ENCODE measurements at places on chromosomes 3 and 15.
A peak's percentile ranks its signal among the peaks of the same experiment; 100 is the strongest.

DNA sequence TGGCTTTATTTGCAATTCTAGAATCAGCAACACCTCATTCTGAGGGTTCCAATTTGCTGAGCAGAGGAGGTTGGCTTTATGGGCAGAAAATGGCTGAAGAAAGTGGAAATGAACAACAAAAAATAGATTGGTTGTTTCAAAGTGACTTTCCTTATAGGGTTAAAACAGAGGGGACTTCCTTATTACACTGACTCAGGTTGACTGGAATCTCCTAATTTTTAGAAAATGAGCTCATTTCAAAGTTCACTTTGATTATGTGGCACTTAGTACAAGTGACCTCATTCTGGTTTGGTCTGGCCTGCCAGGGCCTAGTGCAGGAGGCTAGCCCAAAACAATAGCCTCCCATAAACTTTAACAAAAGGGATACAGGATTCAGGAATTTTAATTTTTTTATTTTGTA is 41.4 kb downstream of the NFKBIZ start:
- DNase-seq = no peak

GRCh38 chr15:50883903-50884302 is 24.6 kb upstream of the AP4E1 start:
- peak; percentile 15 for DNase-seq

- no peak for DNase-seq
Measured at GRCh38 chr15:45268135-45268534, 16.1 kb downstream of the SLC28A2 start.

GRCh38 chr3:13185737-13186434 is 112.7 kb upstream of the IQSEC1 start:
- no peak for DNase-seq

DNA sequence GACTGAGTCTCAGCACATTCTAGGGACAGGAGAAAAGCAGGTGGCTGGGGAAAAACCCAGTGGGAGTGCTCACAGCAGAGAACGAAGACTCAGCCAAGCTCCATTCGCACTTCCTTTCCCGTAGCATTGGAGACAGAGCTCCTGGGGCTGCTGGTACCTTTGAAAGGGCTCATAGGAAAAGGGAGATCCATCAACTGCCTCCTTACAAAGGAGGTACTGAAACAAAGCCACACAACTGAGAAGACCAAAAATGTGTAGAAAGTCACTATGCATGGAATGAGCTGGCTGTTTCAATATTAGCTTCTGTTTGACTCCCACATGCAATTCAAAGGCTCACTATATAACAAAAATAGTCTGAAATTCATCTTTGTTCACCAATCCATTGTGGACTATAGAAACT is 16.9 kb downstream of the STIMATE start:
- DNase-seq = no peak

DNA sequence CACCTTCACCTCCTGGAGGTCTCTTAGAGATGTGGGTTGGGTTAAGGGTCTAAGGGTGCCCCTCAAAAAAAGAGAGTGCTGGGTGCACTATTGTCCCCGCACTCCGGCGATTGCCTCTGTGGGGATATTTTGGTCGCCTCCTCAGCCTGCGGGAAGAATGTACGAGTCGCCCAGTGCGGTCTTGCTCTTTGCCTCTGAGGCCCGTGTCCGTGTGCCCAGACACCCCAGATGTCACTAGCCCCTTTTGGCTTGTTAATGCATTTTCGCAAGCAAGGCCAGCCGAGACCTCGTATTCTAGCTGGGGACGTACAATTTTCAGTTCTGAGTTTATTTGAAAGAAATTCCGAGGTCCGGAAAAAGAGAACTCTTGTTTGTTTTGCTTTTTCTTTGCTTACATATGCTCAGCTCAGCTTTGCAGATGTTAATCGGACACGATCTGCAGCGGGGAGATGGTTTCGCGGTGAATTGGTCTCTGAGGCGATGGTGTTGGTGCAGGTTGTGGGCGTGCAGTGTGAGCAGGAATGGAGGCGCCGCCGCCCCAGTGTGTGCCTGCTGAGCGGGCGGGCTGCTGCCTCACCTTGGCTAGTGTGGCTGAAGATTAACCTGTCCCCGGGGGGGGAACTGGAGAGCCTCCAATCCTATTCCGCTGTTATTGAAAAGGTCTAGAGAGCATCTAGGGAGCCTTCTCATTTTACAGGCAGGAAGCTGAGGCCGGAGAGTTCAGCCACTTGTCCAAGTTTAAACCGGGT is 1.4 kb downstream of the ST6GAL1 start:
- peak; percentile 52 for DNase-seq

- no peak for DNase-seq
Measured at GRCh38 chr3:61573441-61573840, 12.1 kb downstream of the PTPRG start.

GRCh38 chr3:160049988-160050387 is 61.4 kb downstream of the IL12A start:
- no peak for DNase-seq

DNA sequence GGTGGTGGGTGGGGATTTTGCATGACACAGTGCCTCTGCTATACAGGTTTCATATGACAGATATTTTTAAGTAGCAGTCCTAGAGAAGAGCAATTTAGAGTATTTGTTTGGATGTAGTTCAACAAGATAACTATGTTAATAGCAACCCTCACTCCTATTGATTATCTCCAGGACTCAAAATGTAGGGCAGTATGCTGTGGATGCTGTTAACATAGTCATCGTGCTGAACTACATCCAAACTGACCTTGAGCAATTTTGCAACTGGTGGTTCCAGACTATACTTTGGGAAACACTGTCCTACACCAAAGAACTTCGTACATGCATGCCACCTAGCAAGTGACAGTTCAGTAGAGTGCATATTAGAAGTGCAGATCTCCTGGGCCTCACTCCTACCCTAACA is 117.6 kb downstream of the IL5RA start:
- DNase-seq = no peak

DNA sequence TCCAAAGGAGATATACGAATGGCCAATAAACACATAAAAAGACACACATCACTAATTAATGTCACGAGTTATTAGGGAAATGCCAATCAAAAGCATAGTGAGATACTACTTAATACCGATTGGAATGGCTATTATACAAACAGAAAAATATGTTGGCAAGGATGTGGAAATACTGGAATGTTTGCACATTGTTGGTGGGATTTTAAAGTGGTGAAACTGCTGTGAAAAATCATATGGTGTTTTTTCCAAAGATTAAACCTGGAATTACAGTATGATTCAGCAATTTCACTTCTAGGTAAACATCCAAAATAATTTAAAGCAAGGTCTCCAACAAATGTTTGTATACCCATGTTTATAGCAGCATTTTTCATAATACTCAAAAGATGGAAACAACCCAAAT is 765.5 kb downstream of the VGLL3 start:
- DNase-seq = no peak

- DNase-seq = peak; percentile 5
Measured at GRCh38 chr15:91790836-91791235, 62.7 kb upstream of the SLCO3A1 start.

DNA sequence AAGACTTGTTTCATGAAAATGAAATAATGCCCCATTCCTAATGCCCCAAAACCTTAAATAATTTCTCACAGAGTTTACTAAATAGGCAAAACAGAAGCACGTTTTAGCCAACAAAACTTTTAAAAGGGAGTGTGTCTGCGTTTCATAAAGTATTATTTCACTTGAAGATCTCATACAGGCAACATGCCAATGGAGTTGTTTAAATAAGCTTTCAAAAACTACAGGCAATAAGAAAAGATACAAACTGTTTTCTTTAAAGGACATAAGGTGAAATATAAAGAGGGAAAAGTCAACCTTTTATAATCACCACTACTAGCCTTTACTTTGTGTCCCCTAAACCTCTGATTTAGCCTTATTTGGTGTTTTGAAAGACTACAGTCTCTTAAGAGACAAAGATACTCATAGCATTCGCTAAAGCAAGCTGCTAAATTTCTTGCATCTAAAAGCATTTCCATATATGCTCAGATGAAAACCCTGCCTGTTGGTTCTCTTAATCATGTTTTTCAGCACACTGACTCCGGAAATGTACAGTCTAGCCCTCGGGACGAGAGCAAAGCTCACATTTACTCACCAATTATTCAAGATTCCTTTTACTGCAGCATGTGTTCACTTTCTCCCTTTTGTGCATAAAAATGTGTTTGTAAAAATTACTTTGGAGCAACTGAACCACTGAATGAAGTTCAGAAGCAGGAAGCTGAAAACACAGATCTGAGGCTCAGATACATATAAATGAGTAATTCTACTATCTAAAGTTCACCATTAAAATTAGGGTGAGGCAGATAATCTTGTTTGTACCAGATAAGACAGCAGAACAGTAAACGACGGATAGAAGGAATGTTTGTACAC is 119.0 kb downstream of the GOLIM4 start:
- DNase-seq = no peak

- DNase-seq = peak; percentile 56
Measured at GRCh38 chr3:52682016-52682415, 3.7 kb downstream of the PBRM1 start.

- DNase-seq = no peak
Measured at GRCh38 chr15:53536479-53537120, 222.9 kb downstream of the WDR72 start.

DNA sequence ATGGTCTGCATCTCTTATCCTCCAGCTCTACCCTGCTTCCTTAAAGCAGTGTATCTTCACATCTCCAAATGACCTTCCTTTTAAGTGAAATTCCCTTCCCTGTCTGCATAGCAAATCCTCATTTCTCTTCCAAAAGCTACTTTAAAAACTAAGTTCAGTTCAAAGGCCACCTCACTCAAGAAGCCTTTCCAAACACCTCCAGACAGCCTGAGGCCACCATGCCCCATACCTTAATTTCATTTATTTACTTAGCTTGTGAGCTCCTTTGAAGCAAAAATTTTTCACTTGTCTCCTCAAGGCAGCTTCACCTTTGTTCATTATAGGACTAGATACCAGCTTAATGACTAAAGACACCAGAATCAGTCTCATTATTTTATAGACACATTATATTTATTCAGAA is 39.4 kb downstream of the PIGB start:
- DNase-seq = no peak

DNA sequence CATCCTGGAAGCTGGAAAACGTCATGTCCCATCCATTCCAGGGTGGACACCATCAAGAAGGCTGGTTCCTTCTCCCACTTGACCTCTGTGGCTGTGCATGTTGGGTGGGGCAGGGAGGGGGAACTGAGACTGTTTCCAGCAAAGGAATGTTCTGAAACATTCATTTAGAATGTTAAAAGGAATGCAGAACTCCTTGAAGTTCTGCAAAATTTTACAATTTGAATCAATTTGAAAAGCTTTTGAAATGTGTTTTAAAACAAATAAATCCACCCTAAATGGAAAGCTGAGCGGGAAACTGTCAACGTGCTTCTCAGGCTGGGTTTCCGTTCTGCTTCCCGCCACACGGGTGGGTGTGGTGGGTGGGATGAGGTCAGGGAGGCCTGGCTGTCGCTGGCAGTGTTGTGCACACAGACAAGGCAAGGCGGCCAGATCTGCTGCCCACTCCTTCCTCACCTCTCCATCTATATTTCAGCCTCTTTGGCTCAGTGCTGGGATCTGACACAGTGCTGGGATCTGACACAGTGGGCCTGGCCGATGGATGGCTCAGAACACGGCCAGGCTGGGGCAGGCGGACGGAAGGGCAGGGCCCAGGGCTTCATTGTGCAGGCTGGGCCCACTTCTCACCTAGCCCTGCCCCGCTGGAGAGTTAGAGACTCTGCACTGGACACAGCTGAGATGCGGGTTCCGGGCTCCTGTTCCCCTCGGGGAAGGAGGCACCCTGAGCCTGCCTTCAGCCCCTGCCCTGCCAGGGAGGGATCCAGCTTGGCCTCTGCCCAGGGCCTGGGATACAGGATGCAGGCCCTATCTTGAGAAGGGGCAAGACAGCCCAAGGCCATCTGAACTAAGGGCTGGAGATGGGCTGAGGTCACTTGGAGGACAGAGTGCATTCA is 110.4 kb downstream of the TMEM266 start:
- DNase-seq = no peak

DNA sequence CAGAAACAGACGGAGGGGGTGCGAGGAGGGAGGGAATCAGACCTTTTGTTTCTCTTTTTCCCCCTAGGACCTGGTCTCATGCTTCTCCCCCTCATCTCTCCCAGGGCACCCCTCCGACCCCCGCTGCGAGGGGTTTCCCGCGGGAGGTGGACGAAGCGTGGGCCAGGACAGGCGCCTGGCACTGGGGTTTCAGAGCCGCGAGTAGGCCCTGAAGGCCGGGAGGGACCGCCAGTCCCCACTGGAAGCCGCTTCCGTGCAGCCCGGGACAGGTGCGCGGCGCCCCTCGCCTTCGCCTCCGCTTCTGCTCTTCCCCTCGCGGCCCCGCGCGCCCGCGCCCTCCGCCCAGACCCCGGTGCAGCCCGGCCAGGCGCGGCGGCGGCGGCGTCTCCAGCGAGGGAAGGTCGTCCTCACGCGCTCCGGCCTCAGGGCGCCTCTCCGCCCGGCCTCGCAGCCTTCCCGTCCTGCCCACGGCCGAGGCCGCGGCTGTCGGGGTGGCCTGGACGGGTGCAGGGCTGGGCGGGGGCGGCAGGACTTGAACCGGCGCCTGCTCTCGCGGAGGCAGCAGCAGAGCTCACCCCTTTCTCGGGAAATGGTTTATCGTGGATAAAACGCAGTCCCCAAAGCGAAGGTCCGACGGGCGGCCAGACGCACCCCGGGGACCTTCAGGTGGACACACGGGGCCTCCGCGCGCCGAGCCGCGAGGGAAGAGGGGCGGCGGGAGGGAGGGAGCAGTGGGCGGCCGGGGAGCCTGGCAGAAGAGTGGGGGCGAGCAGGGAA is 31.5 kb upstream of the ADAMTS17 start:
- DNase-seq = no peak

- DNase-seq = no peak
Measured at GRCh38 chr3:150330872-150331271, 77.2 kb upstream of the TSC22D2 start.

DNA sequence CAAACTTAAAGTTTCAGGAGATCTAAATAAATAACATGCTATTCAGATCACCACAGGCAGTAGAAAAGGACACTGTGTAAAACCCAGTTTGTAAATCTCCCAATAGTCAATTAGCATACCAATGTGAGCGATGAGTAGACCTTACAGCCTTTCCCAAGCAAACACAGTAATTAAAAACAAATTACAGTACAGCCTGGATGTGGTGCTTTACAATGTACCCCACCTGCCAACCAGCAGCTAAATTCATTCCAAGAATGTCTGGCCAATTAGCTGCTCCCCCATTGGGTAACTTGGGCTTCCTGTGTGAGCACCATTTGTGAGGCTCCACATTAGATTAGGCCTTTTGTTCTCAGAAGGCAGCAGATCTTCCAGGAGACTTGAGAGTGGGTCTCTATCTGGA is 635.0 kb downstream of the TBL1XR1 start:
- no peak for DNase-seq

Data from Ammon's horn (tissue), 1 donor.